ENCODE measurements at places on chromosomes 1 and 21.

DNA sequence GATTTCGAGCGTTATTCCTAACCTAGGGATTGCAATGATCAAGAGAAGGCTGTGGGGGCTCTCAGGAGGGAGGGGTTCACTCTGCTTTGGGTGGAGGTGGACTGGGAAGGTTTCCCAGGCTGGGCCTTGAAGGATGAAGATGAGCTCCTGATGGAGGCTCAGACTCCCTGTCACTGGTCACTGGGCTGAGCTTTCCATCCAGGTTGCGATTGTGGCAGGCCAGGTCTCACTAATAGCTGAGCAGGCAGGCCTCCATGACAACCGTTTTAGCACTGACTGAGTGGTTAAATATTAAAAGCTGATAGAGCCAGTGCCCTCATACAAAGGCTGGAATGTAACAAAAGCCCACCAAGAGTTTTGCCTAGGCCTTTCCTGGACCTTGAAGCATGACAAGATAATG lies 36.2 kb upstream of the EFCAB14 start:
- DNase-seq, result no peak

GRCh38 chr1:196659471-196659870 lies 7.6 kb downstream of the CFH start:
- DNase-seq, result no peak

GRCh38 chr1:186404454-186405051 lies 28.9 kb downstream of the ODR4 start:
- peak; percentile 85 for DNase-seq

GRCh38 chr1:60589916-60590315 lies 492.4 kb upstream of the NFIA start:
- no peak for DNase-seq

Measured in GM23248 (cell line).